ENCODE measurements at places on chromosomes 6 and 20.
A peak's percentile ranks its signal among the peaks of the same experiment; 100 is the strongest.

DNA sequence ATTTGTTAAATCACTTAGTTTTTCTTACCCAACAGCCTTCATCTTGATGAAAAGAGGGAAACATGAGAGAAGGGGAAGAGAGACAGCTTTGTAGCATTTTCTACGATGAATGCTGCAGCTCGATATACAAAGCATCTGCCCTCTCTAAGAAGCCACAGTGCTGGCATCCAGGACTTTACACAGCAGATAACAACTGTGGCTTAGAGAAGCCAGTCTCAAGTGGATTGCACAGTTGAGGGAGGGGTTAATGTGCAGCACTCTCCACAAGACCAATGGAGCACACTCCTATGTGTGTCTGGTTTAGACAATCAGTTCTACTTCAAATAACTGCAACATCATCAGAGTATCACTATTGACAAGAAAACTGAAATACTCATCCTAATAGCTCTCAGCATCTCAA is 5.8 kb downstream of the C6orf120 start:
- no peak for DNase-seq

DNA sequence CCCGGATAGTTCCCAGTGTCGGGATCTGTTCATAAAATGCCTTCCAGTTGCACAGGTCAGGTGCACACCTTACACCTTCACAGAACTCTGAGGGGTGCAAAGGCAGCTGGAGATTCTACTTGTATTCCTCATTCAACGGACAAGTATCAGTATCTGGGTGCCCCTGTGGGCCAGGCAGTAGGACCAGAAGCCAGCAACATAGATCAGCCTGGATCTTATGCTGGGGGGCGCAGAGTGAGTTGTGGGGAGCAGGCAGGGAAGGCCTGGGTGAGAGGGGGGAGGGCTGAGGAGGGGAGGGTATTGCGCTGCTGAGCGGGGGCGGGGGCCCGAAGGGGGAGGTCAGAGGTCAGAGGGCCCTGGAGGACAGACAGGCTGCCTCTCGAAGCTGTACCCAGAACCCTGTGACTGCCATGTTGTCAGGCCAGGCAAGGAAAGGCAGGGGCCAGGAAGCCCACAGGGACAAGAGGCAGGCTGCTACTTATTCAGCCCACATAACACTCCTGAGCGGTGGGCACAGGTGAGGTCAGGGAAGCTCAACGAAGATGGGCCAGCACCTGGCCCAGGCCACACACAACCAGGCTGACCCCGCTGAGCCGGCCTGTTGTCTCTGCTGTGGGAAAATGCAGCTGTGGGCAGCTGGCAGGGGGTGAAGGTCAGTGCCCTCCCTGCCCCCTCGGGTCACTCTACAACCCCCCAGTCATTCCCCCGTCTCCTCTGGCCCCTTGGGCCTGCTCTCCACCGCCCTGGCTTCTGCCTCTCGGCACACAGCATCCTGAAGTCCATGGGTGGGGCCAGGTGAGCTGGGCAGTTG is 1.1 kb downstream of the OPRL1 start:
- DNase-seq: no peak

DNA sequence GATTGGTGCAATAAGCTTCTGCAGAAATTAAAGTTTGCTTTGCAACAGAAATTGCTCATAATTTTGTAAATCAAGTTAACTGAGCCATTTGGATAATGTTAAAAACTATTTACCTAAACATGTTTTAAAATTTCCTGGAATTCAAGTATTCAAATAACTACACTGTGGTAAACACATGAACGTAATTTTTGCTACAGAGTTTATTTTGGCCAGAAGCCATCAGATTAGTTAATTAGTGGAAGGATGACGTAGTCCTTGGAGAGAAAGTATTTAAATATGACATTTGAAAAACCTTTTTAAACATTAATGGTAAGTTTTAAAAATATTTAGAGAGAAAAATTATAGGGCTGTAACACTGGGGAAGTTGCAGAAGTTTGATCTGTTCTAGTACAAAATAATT is 121.2 kb upstream of the UST start:
- DNase-seq: no peak

DNA sequence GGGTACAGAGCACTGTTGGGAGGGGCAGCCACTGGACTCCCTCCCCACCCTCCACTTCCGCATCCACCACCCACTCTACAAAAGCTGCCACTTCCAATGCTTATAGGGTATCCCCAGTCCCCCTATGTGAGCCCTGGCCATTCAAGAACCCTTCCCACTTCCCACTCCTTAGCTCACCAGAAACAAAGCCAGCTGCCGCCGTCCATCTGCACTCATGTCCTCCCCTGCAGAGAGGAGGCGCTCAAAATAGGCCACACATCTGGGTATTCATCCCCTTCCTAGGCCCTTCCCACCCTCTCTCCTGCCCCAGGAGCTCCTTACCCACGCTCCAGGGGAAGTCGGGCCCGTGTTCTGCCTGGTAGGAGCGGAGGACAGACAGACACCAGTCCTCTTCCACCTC is 6.5 kb upstream of the LY6G5C start:
- DNase-seq: no peak

DNA sequence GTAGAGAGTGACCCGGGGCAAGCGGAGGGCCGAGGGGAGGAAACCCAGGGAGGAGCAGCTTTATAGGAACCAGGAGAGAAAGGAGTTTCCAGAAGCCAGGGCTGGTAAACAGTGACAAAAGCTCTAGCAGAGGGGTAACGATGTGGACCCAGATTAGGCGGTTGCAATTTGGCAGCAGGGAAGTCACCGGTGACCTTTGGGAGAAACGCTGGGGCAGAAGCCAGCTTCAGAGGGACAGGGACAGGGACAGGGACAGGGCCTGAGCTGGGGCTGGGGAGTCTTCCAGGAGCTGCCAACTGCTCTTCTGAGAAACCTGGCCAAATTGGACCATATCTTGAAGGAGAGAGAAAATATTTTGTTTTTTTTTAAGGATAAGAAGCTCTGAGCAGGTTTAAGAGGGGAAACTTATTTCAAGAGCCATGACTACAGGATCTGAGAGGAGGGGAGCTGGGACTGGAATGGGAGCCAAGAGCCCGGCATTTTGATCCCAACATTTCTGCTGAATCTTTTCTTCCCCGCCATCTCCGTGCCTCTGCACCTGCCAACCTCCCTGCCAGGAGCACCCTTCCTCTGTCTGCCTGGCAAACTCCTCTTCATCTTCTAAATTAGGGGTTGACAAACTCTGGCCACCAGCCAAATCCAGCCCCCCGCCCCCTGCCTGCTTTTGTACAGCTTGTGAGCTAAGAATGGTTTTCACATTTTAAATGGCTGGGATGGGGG is 22.6 kb upstream of the PREX1 start:
- DNase-seq: no peak

- no peak for DNase-seq
Measured at GRCh38 chr20:34491226-34491931, 24.8 kb upstream of the DYNLRB1 start.

DNA sequence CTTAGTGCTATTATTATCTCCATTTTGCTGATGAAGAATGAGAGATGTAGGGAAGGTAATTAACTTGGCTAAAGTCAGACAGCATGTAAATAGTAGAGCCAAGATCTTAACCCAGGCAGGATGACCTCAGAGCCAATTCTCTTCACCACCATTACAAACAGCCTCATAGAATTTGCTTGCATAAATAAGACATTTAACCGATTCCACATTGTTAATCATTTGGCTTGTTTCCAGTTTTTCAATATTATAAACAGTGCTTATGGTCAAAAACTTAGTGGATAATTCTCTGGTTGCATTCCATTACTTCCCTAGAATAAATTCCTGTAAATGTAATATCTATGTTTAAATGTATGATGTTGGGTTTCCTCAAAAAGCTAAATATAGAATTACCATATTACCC is 19.1 kb upstream of the PRDM1 start:
- peak; percentile 74 for DNase-seq

DNA sequence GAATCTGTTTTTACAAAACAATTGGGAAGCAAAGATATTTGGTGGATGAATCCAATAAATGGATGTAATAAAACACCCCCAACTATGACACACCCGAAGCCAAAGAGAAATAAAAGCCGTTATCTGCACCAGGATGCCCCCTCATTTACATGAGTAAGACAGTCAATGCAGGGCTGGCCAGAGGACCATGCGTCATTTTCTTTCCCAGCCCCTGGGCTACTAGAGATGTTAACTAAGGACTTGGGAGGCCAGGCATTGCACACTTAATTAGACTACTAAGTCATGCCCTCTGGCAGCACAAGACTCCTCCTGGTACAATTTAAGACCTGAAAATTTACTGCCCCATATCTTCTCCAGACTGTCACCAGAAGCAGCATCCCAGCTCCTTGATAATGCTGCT is 3.2 kb downstream of the LEMD2 start:
- DNase-seq: no peak

- peak; percentile 21 for DNase-seq
Measured at GRCh38 chr6:122712448-122713137, 66.9 kb upstream of the FABP7 start.

GRCh38 chr6:162389343-162390085 is 338.1 kb downstream of the PRKN start:
- no peak for DNase-seq

GRCh38 chr6:81818901-81819361 is 66.5 kb upstream of the TENT5A start:
- no peak for DNase-seq

DNA sequence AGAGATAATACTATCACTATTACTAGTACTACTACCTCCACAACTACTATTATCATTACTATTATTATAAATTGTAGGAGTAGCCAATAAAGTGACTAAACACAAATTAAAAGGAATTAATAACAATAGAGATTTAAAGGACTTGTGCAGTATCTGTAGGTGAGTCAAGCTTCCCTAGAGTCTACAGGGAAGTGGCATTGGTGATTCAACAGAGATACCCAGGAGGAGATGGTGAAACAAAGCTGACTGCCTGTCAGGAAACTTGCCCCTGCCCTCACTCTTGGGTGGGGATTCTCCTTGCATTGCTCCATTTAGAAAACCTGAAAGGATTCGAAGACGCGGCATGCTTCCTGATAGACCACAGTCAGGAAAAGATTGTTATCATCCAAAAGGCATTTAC is 23.3 kb upstream of the BCLAF1 start:
- DNase-seq: no peak

- DNase-seq: peak; percentile 70
Measured at GRCh38 chr6:42428326-42429041, 23.2 kb downstream of the TRERF1 start.

GRCh38 chr6:38119516-38119915 is 300.0 kb downstream of the ZFAND3 start:
- DNase-seq: no peak

GRCh38 chr6:23435126-23435525 is 690.9 kb upstream of the NRSN1 start:
- no peak for DNase-seq

- peak; percentile 64 for DNase-seq
Measured at GRCh38 chr20:11012975-11013374, 339.2 kb upstream of the JAG1 start.

DNA sequence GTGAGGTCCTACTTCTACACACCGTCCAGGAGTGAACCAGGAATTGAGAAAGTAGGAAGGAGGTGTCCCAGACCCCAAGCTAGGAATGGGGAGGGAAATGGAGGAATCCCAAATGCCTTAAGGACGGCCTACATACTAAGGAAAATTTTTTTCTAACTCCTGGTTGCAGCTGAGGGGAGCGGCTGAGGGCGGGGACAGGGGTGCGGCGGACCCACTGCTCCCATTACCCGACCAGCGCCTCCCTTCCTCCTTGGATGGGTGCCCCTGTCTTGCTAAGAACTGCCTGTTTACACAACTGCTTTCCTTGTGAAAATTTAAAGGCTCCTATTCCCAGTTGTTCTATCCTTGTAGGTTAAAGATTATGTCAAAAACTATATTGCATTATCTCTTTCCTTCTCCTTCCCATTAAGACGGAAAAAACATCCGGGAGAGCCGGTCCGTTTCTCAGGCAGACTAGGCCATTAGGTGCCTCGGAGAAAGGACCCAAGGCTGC is 699 bp upstream of the HSPA1B start:
- peak; percentile 87 for DNase-seq

- DNase-seq: no peak
Measured at GRCh38 chr20:57219071-57219677, 47.3 kb downstream of the BMP7 start.

GRCh38 chr6:168039849-168040248 is 39.2 kb downstream of the FRMD1 start:
- DNase-seq: no peak

DNA sequence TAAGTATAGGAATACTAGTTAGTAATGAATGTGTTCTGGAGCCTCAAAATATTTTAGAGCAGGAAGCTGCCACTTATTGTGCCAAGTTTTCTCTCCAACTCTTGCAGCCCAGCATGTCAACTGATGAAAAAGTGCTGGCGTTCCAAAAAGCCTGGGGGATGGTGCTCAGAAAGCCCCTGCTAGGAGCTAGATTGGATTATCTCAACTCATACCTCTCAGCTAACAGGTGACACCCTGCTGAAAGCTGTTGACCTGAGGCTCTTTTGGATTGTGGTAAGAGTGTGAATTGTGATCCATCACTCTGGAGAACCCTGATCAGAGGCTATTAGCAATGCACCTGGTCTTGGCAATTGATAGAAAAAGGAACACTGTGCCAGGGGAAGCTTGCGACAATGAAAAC is 580.4 kb downstream of the EYS start:
- no peak for DNase-seq

DNA sequence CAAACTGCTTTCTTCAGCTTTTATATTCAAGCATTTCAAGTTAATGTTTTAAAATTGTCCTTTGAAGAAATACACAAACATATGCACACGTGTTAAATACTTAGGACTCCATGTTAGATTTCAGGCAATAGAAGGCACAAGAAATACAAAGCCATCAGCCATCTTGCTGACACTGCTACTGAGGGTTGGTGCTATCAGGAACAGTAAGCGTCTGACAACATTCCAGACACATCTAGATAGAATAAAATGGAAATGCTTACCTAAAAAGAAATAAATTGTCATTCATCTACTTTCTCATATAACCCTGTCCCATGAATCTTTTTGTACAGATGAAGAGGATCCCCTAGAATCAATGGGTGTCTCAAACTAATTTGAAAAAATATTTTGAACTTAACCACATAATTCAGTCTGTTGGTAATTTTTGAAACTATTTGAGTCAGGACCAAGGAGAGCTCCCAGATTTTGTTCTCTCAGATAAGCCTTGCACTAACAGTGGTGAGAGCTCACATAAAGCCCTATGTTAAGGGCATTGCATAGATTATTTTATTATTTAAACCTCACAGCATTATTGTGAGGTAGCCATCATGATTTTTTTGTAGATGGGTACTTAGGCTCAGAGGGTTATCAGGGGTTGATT is 631.1 kb upstream of the POU3F2 start:
- peak; percentile 8 for DNase-seq

GRCh38 chr6:54096811-54097210 is 14.4 kb upstream of the MLIP start:
- DNase-seq: no peak

GRCh38 chr20:44979090-44979621 is 12.8 kb downstream of the STK4 start:
- DNase-seq: no peak

GRCh38 chr6:33730611-33731010 is 16.1 kb downstream of the IP6K3 start:
- DNase-seq: no peak

- peak; percentile 49 for DNase-seq
Measured at GRCh38 chr20:21323640-21324039, 20.5 kb downstream of the XRN2 start.

All from fibroblast of skin of scalp (primary cell).